ENCODE measurements at places on chromosomes 6 and 20.

GRCh38 chr6:1255636-1256365 is 56.1 kb upstream of the FOXQ1 start:
- peak; percentile 13 for DNase-seq

GRCh38 chr6:12947967-12948366 is 231.4 kb downstream of the PHACTR1 start:
- no peak for DNase-seq

GRCh38 chr6:26554697-26555504 is 16.7 kb downstream of the HMGN4 start:
- DNase-seq, result no peak

- no peak for DNase-seq
Measured at GRCh38 chr20:9457136-9457535, 57.3 kb upstream of the LAMP5 start.

DNA sequence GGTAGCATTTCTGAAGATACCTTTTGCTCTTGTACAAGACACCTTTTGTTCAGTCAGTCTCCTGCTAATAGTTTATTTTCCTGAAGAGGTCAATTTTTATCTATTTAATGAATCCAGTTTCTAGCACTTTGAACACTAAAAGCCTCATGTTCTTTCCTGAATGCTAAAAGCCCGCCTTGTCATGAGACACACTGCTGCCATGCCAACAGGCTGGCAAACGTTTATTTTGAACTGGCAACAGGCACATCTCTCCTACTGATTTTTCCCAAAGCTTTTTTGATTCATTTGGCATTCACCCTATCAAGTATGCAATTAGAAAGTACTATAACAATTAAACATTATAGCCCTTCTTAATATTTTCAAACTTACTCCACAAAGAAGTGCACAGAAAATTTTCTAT is 421.2 kb upstream of the EYS start:
- no peak for DNase-seq

- DNase-seq, result no peak
Measured at GRCh38 chr20:10523443-10523842, 88.3 kb downstream of the SLX4IP start.

Measured in AG04450 (cell line).